ENCODE measurements at places on chromosomes 3 and 15.

DNA sequence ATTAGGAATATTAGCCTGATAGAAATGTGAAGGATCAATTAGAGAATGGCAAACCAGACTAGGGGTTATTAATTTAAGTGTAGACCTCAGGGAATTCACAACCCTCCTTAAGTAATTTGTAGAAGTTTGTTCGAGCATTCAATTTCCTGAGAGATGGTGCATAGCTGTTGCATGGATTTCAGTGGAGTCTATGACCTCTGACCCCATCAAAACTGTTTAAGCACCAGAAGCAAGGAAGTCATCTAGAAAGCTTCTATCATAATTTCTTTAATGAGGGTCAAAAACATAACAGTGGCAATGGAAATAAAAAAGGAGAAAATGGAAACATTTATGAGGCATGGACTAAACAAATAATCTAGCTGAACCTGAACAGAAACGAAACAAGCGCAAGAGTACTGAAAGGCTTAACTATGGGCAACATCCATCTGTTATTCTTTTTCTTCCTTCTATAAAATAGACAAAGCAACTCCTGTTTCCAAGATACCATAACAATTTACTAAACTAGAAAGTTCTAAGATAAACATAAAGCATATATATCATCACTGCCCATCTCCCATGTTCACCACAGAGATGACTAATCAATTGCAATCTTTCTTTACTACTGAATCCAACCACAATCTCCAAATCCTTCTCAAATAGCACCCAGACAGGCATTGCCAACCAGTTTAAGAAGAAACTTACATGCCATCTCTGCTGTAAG, 151.4 kb downstream of the THRB start:
- no peak for DNase-seq

DNA sequence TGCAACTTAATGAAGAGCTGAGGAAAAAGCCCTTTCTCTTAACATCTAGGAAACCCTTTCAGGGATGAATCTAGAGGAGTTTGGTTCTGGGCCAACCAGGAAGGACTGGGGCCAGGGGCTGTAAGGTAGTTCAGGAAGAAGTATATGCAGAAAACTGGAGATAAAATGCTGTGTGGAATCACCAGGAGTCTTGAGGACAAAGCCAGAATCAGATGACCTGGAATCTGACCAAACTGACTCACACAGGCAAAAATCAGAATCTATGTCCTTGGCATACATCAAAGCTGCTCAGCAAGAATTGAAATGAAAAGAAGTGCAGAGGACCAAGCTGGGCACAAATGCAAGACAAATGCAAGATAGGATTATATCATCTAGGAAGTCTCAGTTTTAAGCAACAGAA, 59.4 kb upstream of the ATP2C1 start:
- DNase-seq: no peak

- no peak for DNase-seq
Measured at GRCh38 chr3:42057561-42058211, 33.5 kb upstream of the TRAK1 start.

GRCh38 chr3:172106989-172107388, 67.6 kb downstream of the FNDC3B start:
- DNase-seq: no peak

- DNase-seq: no peak
Measured at GRCh38 chr3:188197388-188197847, 43.5 kb downstream of the LPP start.

DNA sequence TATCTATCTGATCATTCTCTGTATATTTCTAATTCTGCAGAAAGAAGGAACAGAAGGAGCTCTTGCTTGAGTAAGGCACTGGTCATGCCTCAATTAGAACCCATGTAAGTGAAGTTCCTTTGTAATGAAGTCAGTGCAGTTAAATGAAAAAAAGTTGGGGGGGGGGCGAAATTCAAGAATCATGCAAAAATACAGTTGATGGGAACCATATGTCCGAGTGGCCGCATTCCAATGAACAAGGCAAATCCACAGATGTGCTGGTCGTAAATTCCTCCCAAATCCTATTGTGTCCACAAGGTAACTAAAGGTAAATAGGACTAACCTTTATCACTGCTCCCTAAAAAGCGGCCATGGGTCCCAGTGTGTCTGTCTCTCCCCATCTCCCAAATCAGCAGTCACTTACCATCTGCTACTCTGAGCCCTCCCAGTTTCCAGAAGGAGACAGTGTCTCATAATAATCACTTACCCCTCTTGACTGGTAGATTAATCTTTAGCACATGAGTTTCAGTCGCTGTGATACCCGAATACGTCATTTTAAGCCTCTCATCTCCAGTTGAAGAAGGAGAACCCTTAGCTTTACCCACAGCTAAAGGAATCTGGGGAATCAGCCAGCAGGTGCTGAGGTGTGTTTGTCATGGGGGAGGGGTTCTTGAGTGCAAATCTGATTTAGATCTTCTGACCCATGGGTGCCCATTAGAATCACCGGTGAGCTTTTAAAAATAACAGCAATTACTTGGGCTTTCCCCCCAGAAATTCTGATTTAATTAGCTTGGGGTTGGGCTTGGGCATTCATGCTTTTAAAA, 56.3 kb upstream of the EPHB3 start:
- DNase-seq: no peak

DNA sequence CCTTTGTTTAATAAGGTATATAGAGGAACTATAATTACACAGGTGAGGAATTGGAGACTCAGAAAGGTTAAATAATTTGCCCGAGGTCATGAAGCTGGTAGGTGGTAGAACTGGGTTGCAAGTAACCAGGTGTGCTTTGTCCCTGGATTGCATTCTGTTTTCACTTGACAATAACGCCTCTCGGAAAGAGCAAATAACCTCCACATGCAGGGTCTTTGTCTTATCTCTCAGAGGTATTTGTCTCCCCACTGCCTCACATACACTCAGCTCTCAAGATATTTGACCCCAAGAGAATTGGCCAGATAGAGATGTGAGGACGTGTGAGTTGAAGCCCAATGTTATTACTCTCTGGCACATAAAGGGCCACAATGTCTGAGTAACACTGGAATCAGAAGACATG, 320.9 kb upstream of the ONECUT1 start:
- DNase-seq: no peak

GRCh38 chr15:32657198-32657883, 15.8 kb downstream of the SCG5 start:
- no peak for DNase-seq

- peak; percentile 41 for DNase-seq
Measured at GRCh38 chr3:15420871-15421270, 6.5 kb downstream of the METTL6 start.

GRCh38 chr15:63157891-63158431, 684 bp upstream of the RPS27L start:
- no peak for DNase-seq

- no peak for DNase-seq
Measured at GRCh38 chr3:171847133-171847532, 4.0 kb downstream of the TMEM212 start.

DNA sequence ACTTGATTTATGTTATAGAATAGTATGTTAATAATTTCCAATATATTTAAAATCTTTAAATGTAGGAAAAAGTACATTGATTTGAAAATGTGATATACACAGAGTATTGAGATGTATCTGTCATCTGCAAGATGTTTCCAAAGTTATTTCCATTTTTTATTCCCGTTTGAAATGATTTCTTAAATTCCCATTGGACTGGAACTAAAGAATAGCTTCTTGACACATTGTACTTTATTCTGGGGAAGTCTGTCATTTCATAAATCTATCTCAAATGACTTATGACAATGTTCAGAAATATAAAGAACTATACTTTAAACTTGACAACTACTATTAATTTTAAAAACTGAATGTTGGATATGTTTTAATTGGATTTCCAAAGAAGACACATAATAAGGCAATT, 489.6 kb downstream of the ROBO2 start:
- no peak for DNase-seq

DNA sequence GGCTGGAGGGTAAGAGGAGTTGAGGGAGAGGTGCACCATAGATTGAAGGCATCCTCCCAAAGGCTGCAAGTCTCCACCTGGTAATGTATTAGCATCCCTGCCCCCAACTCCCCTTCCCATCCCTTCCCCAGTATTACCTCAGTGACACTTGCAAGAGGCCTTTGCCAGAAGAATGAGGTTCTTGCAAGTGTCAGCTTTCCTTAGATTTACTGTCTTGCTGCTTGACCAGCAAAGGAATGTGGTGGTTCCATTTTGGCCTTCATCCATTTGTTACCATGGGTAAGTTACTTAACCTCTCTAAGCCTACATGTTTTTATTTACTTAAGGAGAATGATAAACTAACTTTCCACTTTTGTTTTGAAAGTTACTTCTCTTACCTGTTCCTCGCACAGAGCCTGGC, 108.9 kb downstream of the LRTM1 start:
- no peak for DNase-seq

DNA sequence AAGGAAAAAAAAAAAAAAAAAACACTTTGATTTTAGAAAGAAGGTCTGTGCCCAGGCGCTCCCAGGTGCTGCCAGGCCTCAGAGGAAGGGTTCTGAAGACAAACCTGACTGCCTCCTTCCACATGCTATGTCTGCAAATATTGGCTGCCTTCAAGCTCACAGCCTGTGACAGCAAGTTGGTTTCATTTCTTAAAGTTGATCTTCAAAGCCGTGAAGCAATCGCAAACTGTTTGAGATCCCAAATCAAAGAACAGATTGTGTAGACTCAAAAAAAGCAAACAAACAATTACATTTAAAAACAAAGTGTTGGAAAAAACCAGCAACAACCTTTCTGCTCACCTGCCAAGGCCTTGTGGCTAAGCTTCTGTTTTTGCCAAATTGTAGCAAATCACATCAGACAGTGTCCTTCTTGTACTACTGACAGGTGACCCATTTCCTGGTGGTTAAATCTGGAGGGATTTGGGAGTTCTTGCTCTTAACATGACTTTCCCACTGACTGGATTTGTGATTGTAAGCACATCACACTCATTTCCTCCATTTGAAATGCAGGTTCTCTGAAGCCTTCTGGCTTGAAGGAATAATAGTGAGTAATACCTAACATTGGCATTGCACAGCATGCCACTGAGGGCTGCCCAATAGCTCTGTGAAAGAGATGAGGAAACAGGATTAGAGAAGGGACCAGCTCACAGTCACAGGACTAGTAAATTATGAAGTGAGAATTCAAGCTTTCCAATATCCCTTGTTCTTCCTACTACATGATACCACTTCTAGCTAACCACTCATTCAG, 502.4 kb downstream of the LPP start:
- DNase-seq: no peak

DNA sequence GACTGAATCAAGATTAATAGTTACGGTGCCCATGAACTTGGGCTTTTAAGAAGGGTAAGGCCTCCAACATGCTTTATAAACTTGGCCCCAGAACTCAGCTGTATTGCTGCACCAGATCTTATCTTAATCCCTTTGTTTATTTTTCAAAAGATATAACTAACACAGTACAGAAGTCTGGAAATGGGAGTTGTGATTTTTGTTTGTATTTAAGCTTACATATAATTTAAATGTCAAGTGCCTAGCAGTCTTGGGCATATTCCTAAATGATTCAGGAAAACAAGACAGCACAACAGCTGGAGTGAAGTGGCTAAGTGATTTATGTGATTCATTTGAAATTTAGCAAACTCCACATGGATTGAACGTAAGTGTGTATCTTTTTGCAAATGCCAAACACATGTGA, 56.2 kb downstream of the NBEAL2 start:
- DNase-seq: no peak

- DNase-seq: no peak
Measured at GRCh38 chr3:120682095-120682681, at the start of gene HGD. HGD (minus strand) TSS chr3:120682239; CDS start chr3:120682111, 128 bp downstream.

GRCh38 chr3:47407896-47408838, 27.3 kb downstream of the PTPN23 start:
- DNase-seq: no peak

DNA sequence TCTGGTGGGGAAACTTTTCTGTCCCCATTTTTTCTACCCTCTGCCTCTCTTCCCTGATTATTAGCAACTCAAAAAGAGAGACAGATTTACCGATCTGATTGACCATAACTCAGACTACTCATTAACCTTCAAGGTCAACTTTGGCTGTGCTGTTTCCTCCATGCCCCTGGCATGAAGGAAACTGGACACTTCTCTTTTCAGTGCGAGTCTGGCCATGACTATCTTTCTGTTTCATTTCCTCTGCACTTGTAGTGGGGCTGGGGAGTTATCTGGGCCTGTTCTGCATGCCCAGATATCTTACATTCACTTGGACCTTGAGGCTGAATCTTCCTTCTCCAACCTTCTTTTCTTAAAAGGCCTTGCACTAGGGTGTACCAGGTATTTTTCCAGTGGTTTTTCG, 76.9 kb upstream of the SLCO2A1 start:
- no peak for DNase-seq

- no peak for DNase-seq
Measured at GRCh38 chr3:72309661-72310418, 524.9 kb upstream of the PROK2 start.

DNA sequence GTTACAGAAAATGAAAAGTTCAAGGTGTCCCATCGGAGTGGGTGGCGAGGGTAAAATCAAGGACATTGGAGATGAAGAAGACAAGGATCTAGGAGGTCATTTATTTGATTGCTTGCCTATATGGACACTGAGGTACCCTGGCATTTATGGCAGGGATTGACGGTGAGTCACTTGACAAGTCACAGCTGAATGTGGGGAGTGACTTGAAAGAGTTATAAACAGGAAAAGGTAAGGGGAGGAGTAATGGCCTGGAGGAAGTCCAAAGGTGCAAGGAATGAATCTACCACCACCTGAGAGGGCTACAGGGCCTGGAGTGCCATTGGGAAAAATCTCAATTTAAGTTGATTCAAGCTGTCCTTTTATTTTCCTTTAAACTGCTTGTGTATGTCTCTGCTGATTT, 11.8 kb upstream of the SGO1 start:
- DNase-seq: no peak

GRCh38 chr15:88256279-88257230, at the start of gene NTRK3:
NTRK3 (minus strand) TSS chr15:88256739; CDS start chr15:88256153, 586 bp downstream.
- DNase-seq: no peak

DNA sequence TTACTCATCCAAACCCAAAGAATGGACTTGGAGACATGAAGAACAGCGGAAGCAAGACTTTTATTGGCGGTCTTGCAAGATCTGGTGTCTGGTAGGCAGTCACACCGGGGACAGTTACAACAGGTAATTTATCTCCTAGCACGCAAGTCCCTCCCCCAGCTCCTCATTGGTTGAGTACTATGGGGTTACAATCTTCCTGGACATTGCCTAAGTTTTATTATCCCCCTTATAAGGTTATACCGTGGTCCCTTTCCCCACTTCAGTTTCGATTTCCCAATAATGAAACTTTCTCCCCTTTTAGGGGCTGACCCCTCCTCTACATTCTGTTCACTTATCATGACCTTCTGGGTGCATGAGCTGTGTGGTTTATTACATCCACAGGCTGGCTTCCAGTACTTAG, 18.7 kb downstream of the ARL8B start:
- no peak for DNase-seq

- no peak for DNase-seq
Measured at GRCh38 chr3:171135549-171135948, 109.0 kb upstream of the SLC2A2 start.

DNA sequence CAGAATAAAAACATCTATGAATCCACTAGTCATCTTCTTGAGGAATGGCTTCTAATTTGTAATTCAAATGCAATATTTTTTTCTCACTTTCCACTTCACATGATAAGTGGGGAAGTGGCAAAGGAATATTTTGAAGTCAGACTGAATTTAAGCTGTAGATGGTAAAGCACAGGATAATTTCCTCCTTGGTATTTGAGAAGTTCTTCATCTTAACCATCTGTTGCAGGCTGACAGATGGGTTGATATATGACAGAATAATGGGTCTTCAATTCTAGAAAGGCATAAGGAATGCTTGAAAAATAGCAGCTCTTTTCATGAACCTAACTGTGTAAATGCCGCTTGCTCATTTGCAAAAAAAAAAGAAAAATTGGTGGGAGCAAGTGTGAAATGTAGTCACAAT, 66.5 kb upstream of the SNTN start:
- DNase-seq: no peak

- no peak for DNase-seq
Measured at GRCh38 chr15:65612949-65613744, 2.2 kb upstream of the INTS14 start.

All from non-pigmented ciliary epithelial cell (primary cell).